ENCODE measurements at places on chromosomes 5 and 9.
A peak's percentile ranks its signal among the peaks of the same experiment; 100 is the strongest.

DNA sequence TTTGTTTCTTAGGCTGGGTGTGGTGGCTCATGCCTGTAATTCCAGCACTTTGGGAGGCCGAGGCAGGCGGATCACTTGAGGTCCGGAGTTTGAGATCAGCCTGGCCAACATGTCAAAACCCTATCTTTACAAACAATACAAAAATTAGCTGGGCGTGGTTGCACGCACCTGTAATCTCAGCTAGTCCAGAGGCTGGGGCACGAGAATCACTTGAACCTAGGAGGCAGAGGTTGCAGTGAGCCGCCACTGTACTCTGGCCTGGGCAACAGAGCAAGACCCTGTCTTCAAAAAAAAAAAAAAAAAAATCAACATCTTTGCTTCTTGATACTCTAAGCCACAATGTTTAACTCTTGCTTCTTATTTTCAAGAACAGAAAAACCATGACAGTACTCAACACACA is 16.1 kb downstream of the UBAP2 start:
- no peak for DNase-seq

DNA sequence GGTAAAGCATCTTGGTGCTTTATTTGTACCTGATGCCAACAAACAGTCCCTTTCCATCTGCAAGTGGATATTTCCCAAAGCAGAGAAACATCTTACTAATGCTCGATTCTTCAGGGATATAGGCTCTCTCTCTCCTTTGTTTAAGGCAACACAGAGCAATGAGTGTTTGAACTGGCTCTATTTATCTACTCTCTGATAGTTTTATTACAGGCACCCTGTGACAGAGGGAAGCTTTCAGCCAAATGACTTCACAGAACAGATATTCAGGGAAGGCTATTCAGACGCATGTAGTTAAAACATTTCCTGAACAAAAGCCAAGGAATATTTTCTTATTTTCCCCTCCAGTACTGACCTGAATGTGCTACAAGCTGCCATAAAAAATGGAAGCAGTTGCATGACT is 141.8 kb downstream of the YIPF5 start:
- peak; percentile 65 for DNase-seq

- DNase-seq = no peak
Measured at GRCh38 chr5:123297198-123297831, 125.9 kb downstream of the CEP120 start.

DNA sequence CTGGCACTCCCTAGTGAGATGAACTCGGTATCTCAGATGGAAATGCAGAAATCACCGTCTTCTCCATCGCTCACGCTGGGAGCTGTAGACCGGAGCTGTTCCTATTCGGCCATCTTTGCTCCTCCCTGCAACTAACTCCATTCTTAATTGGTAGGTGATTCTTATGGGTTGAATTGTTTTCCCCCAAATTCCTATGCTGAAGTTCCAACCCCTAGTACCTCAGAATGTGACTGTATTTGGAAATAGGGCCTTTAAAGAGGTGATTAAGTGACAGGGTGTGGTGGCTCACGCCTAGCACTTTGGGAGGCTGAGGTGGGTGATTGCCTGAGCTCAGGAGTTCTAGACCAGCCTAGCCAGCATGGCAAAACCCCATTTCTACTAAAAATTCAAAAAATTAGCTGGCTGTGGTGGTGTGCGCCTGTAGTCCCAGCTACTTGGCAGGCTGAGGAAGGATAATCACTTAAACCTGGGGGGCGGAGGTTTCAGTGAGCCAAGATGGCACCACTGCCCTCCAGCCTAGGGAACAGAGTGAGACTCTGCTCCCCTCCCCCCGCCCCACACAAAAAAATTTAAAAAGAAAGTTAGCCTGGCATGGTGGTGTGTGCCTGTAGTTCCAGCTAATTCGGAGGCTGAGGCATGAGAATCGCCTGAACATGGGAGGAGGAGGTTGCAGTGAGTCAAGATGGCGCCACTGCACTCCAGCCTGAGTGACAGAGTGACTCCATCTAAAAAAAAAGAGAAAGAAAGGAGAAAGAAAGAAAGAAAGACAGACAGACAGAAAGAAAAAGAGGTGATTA is 25.2 kb upstream of the FOCAD start:
- no peak for DNase-seq

Data from SHP77 (cell line).